Fibroblast of skin of back (primary cell): ENCODE measurements at places on chromosomes 1 and 21.

DNA sequence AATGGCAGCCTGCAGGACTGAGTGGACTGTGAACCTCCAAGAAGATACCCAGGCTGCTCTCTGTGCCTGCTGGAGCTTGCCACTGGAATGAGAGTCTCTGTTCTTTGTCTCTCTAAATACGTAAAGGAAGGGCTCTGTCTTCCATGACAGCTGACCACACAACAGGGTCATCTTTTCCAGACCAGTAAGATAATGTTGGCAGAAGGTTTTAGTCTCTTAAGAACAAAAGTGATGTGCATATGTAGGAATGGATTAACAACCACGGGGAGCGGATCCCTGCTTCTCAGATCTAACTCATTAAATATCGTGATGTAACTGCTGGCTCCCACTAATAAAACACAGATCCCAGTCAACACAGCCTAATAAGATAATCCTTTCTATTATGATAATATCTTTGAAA, 67.5 kb downstream of the MAP10 start:
- DNase-seq: no peak

GRCh38 chr1:154456631-154457030, 45.4 kb upstream of the TDRD10 start:
- no peak for DNase-seq

GRCh38 chr1:27686223-27686990, 14.4 kb upstream of the IFI6 start:
- DNase-seq: no peak

- peak; percentile 55 for DNase-seq
Measured at GRCh38 chr1:201556841-201557571, 18.1 kb downstream of the NAV1 start.

DNA sequence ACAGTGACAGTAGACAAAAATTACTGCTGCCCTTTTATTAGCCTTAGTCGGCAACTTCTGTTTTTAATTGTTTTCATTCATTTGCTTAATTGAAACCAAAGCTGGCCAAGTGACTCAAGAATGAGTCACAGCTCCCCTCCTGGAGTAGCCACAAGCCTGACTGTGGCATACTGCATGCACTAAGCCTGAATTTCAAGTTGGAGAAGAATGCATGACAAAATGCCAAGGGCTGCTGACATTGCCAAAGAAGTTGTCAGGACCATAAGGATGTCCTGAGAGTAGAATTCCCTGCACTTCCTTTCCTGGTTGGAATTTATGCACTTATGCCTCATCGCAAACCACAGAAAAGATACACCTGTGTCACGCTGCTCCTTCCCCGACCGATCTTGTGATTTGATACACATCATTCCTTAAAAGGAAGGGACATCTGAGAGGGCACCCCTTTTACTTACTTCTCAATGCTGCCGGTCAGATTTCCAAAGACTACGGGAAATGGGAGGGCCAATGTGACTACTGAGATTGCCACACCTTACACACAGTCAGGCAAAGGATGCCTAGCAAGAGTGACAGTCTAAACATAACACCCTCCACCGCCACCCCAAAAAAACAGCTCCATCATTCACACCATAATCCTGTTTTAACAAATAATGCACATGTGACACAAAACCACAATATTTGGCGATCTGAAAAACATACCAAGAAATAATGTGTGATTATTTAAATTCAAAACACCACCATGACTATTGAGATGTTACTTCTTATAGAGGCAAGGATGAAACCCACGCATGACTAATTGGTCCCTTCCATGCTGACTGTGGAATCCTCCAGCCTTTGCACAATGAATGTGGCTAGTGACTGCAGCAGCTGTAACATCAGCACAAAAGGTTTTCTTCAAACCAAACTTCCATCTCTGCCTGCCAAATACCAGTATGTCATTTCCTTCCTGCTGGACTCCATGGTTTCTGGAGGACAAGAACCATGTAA, 28.2 kb downstream of the VAV3 start:
- peak; percentile 93 for DNase-seq

GRCh38 chr21:28687586-28687985, 305.1 kb downstream of the LTN1 start:
- DNase-seq: no peak

DNA sequence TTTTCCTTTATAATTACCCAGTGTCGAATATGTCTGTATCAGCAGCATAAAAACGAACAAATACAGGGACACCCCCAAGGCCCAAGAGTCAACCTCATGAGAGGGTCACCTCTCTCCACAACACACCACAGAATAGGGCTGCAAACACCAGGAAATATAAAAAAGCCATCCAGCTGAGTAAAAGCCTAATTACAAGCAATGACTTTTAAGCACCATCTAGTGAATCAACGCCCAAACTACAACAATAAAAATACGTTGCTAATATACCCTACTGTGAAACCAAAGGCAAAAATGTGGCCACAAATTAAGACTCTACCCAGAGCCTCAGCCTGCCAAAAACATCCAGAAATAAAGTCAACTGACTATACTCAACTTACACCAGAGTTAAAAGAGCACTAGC, 817.9 kb upstream of the NEGR1 start:
- no peak for DNase-seq

DNA sequence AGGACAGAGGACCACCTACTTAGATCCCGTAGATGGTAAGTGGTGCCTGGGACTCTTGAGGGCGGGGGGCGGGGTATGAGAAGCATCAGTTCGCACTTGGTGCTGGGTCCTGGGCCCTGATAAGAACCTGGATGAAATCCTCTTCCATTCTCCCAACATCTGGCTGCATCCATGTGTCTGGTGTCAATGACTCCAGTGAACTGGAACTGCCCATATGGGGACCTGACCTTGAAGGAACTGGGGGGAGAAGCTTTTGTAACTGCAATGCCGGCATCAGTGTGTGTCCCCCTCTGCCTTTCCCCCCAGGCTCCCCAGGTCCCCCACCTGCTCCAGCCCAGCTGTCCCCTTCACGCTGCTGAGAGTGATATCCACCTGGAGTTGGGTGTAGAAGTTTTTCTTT, 49.7 kb upstream of the EPB41 start:
- DNase-seq: no peak

DNA sequence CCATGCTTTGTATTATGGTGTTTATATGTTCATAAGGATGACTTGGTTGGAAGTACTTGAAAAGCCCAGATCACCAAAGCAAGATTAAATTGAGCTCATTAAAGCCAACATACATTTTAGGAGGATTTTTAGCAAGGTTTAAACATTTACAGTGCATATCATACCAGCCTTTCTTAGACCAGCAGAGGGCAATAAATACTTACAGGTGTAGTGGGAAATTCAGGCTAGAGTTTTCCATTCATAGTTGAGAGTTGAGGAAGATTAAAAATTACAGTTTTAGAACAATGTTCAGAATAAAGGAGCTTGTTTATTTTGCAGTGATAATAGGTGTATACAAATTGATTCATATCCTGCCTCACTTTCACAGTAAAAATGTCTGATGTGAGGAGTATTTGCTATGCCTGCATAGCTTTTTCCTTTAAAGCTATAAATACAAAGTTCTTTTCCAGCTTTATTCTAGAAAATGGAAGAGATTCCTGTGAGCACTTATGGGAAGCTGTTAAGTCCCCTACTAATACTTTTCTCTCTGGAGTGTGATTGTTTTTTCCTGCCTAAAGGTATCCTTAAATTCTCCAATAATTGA, 35.3 kb downstream of the DTL start:
- peak; percentile 49 for DNase-seq
